Activated T-helper 2 cell treated with anti-CD3 and anti-CD28 coated beads, Interferon-gamma antibody, Interleukin-2, Interleukin-4, amounts not matched to agents 10 μg/mL and 5 μg/mL and 100 μg/mL, durations not matched to agents 14 hours and 24 hours and 36 hours (primary cell): ENCODE measurements at places on chromosomes 7 and 10. TPM values are rescaled to one million over a fixed set of nuclear protein-coding genes. Genes with fewer than 3 reads are reported as not detected.

DNA sequence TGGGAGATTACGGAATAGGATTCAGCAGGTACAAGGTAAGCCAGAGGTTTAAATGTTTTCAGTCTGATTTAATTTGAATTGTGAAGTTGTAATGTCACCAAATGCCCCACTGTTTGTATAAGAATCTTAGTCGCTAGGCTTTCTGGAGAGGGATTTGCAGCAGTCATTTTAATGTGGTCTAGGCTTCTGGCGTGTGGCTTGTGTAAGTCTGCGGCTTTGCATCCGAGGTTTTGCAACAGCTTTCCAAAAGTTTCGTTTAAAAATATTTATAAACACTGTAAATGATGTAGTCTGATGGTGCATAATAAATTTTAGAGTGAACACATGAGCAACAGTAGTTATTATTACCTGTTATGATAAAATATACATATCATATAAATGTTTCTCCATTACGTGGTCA lies 26.1 kb upstream of the BHLHA15 start:
- DNase-seq: no peak

DNA sequence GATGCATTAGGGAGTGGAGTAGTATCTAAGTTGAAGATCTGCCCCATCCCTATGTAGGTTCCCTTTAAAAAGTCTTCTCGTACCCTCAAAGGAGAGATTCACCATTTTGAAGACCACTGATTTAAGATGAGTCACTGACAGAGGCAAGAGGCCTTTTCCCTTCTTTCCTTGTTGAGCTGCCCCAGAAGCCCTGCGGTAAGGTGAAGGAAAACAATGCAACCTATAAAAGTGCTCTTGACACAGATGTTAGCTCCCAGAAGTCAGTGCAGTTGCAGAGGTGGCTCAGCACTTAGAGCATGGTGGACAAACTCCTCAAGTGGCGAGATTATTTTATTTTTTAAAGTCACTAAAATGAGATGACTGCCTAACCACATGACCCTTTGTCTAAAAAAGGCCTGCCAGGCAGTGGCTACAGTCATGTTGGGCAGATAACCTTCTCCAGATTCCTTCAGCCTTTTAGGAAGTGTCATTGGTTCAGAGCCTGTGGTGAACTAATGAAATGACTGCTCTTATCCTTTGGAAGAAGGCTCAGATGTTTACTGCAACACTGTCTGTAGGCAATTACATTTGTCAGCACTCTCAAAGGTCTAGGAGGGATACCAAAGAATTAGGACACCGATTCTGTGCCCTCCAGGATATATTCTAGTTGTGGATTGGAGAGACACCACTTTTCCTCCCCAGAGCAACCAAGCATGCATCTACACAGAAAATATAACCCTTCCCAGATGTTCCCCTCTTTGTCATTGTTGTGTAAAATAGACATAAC lies 88.7 kb downstream of the ARID5B start:
- no peak for DNase-seq

DNA sequence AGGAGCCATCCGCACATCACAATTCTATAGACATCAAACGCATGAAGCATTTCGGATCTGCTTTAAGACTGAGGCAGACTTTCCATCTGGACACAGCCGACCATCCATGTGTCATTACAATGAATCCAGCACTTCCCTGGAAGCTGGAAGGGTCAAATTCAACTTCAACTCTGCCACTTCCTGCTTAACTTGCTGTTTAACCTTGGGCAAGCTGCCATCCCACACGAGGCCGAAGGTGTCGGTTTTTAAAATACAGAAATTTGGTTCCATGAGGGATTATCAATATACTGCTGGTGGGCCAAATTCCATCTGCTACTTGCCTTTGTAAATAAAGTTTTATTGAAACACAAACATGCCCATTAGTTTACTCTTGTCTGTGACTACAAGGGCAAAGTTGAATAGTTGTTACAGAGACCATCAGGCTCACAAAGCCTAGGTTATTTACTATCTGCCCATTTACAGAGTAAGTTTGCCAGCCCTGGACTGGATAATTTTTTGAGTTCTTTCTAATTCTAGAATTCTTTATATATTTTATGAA lies 134.6 kb downstream of the FAM204A start:
- DNase-seq: no peak

Gene EPC1
- total RNA-seq: 35.3 and 35.4 TPM in 2 replicates

DNA sequence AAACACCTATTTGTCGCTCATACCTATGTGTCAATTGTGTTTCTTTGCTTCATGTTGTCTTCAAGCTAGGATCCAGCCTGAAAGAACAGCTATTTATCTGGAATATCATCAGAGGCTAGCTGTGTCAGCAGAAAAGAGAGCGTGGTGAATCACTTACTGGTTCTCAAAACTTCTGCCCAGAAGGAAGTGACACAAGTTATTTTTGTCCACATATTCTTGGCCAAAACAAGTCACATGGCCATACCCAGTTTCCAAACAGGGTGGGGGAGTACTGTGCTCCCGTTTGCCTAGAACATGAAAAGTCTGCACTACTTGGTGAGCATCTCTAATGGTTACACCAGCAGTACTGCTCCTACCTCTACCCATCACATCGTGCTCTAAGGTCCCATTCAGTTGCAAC lies 160.9 kb upstream of the CSTF2T start:
- no peak for DNase-seq

- no peak for DNase-seq
These were observed 194.5 kb downstream of the SDK1 start for GRCh38 chr7:3495530-3495929.

- no peak for DNase-seq
These were observed 56.3 kb downstream of the PDGFA start for GRCh38 chr7:463362-463781.

Gene MRLN
- total RNA-seq: not detected in 2 replicates

- DNase-seq: no peak
These were observed 5.0 kb downstream of the PTPRE start for GRCh38 chr10:127911867-127912257.

Gene GRID2IP
- total RNA-seq: 0.18 and 0.23 TPM in 2 replicates

DNA sequence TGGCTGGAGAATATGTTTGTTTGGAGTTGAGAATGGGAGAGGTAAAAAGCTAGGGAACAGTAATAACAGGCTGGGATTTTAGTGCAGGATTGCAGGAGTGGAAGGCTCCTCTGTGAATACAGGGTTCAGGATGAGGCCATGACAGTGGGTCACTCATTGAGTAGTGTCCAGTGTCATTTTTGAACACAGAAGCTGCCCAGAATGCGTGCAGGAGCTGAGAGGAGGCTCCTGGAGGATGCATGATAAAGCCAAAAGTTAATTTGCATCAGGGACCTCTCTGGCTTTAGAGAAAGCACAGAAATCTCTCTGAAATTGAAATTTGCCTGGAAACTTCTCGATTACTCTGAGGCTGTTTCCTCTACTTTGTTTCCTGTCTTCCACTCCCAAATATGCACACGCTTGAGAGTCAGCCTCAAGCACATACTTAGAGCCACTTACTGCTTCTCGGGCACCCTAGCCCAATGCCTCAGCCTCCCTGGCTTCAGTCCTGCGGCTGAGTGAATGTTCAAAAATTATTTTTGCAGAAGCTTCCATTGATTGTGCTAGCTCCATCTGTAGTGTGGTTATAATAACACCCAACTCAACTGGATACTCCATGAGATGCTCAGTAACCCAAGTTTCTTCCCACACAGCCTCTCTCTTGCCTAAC lies 1.8 kb upstream of the GALNT17 start:
- no peak for DNase-seq

DNA sequence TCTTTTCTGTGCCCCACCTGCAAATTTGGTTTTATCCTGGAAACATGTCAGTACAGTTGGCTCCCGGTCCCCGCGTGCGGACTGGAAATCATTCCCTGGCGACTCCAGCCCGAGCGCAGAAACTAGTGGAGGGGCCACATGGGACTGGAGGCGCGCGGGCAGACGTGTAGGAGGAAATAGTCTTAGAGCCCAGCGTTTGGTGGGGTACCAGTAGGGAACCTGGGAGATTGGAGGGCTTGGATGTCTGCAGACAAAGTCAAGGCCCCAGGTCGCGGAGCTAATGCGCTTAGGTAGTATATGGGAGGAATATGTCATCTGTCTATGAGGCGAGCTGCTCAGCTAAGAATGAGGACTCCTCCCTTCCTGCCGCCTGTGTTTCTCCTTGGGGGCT lies 1.3 kb downstream of the GALNT17 start:
- no peak for DNase-seq

- DNase-seq: no peak
These were observed 139.8 kb downstream of the MYOF start for GRCh38 chr10:93342366-93342765.

- no peak for DNase-seq
These were observed 23.7 kb upstream of the CDH23 start for GRCh38 chr10:71372882-71373495.

- no peak for DNase-seq
These were observed 123.8 kb downstream of the IPMK start for GRCh38 chr10:58143944-58144343.

GRCh38 chr10:76618171-76618570 lies 1019.4 kb downstream of the KCNMA1 start:
- no peak for DNase-seq

DNA sequence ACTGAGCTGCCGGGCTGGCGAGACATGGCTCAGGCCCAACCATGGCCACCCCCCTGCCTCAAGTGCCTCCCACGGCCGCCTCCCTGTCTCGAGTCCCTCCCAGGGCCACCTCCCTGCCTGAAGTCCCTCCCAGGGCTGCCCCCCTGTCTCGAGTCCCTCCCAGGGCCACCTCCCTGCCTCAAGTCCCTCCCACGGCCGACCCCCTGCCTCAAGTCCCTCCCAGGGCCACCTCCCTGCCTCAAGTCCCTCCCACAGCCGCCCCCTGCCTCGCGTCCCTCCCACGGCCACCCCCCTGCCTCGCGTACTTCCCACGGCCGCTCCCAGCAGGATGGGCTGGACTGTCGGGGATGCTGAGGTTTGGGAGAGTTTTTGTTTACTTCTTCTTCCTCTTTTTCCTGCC lies 462.5 kb downstream of the PTPRN2 start:
- DNase-seq: no peak

DNA sequence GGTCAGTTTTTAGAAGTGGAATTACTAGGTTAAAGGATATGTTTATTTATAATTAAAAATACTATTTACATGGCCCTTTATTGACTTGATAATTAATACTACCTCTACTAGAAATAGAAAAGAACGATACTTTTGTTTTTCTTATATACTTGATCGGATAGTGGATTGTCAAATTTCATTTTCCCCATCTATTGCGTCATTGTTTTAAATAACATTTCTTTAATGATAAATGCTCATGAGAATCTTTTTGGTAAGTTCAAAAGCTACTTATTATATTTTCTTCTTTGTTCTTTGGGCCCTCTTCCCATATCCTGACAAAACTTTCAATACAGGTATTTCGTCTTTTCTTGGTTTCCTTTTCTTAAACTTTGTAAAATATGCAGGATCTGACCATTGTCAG lies 392.4 kb downstream of the PHF14 start:
- no peak for DNase-seq

DNA sequence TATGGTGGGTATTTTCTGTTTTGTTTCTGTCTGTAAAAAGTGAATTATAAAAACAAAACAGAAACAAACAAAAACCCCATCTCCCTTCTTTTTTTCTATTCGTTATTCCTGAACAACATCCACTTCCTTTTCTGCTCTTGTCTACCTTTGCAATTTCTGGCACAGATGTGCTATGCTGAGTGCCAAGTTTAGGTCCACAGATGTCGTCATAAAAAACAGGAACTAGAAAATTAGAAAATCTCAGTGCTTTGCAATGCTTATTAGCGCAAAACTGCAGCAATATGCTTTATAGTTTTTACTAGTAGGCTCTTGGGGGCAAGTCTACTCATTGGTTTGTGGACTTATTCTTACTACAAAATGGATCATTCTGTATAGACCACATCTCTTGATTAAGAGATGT lies 94.2 kb upstream of the PRKCQ start:
- DNase-seq: no peak

- no peak for DNase-seq
These were observed 575 bp downstream of the DLG5 start for GRCh38 chr10:77925795-77926565.

GRCh38 chr7:119664601-119665000 lies 608.4 kb upstream of the KCND2 start:
- DNase-seq: no peak

DNA sequence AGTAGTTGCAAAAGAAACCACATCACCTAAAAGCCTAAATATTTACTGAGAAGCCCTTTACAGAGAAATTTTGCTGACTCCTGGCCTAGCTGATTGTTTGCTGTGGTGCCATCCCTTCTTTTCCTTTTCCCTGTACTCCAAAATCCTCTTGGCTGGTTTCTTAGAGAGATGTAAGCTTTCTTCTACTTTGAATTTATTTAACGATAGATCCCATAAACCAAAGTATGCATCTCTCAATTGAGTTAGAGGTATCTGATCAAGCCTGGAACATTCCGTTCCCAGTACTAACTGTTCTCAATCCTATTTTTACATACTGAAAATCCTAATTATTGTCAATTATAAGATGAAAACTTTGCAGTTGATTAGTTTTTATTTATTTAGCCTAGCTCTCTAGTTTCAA lies 6.3 kb downstream of the TMEM60 start:
- DNase-seq: no peak

Gene COL13A1
- not detected in 2 replicates for total RNA-seq

DNA sequence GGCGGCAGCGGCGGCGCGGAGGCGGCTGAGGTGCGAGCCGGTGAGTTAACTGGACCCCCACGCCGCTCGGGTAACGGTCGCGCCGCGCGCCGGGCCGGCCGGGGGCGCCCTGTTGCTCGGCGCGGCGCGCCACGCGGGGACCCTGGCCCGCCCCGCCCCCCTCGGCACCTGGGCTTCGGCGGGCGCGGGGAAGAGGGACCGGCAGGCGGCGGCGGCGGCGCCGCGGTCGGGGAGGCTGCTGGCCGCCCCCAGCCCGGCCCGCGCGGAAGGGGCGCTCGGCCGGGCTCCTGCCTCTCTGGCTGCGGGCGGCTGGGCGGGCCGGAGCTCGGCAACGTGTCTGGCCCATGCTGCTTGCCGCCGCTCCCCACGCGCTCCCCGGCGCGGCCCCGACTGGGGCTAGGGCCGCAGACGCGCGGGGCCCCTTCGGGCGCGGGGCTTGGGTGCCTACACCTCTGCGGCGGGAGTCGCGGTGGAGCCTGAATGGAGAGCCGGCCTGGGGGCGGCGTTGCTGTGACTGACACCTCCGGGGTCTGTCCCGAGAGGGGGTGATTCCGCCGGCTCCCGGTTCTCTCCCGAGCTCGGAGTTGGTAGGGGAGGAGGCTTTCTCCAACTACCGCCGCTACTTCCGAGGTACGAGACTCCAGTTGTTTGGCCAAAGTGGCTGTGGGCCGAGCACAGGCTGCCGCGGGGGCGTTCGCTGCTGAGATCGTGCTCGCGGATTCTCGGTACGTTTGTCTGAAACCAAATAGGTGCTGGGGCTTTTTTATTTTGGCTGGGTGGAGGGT lies 494 bp downstream of the PALS2 start:
- DNase-seq: peak; percentile 34

GRCh38 chr7:101829821-101830220 lies 12.4 kb downstream of the CUX1 start:
- DNase-seq: no peak

Gene TMEM213
- total RNA-seq: not detected in 2 replicates

GRCh38 chr10:110916554-110917346 lies 2.2 kb downstream of the BBIP1 start:
- no peak for DNase-seq

GRCh38 chr10:72038458-72039001 lies 49.8 kb downstream of the SPOCK2 start:
- no peak for DNase-seq

GRCh38 chr10:46074196-46074946 lies 28.3 kb upstream of the MSMB start:
- no peak for DNase-seq

Gene ICA1
- 3.9 and 4.8 TPM in 2 replicates for total RNA-seq
